ENCODE measurements at places on chromosomes 5 and 9.

DNA sequence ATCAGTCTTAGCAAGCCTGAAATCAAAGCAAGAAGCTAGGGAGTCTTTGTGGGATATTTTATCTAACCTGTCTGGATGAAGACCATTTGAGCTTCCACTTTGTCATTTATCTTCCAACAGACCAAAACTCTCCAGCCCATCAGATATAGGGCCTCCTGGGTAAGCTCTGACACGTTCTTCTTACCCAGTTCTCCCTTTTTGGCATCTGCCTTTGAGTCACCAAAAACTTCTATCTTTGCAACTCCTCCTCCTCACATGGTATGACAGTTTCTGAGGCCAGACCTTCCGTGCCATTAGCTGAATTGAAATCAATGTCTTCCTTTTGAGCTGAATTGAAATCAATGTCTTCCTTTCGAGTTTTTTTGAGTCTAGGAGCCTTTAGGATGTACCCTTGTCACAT, 156.6 kb upstream of the SPRY4 start:
- DNase-seq, result no peak

DNA sequence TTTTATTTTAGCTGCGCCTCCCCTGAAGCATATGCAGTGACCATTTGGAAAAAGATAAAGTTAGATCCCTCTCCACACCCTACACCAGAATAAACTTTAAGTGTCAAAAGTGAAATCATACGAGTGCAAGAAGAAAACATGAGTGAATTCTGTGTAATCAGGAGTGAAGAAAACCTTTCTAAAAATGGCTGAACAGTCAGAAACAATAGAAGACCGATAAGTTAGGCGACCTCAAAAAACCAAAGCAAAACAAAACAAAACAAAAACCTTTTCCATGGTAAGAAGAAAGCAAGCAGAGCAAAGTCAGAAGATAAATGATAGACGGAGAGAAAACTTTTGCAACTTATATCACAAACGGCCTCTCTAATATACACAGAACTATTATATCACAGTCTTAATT, 16.6 kb upstream of the TSC1 start:
- no peak for DNase-seq

DNA sequence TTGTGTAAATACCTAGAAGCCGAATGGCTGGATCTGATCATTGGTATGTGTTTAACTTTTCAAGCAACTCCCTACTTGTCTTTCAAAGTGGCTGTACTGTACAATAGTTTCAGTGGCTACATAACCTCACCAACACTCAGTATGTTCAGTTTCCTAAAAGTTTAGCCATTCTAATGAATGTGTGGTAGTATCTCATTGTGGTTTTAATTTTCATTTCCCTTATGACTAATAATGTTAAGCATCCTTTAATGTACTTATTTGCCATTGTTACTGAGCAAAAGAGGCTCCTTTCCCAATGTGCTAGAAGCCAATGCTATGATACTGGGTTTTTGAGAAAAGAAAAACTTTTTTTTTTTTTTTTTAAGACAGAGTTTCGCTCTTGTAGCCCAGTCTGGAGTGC, 27.8 kb upstream of the ALDOB start:
- DNase-seq, result no peak

GRCh38 chr9:135960411-135961276, 529 bp downstream of the UBAC1 start:
- no peak for DNase-seq

GRCh38 chr5:55935371-55935770, 59.4 kb downstream of the IL6ST start:
- no peak for DNase-seq

DNA sequence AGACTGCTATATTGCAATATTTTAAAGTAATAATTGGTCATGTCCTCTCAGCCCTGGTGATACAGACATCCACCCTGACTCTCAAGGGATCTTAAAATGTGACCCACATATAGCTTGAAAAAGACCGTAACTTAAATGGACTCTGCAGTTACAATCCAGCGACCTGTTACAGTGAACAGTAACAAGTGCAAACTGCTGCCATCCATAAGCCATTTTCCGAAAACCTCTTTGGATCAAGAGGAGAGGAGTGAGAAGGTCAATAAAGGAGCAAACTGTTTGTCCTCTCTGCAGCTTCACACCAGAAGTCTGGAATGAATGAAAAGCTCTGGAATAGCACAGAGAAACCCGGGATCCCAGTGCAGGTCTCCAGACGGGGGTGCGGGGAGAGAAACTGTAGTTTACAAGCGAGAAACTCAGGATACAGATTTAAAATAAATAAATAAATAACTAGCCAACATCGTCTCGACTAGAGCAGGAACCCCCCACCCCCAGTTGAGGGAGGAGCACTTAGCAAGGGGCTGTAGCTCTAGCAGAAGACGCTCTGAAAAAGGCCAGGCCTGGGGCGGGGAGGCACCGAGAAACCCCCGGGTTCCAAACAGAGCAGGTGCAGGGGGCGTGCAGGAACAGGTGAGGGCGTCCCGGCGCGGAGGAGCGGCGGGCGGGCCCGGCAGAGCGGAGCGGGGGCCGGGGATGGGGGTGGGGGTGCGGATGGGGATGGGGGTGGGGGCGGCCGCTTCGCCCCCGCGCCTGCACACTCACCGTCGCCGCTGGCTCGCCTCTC, 572 bp downstream of the ZDHHC21 start:
- peak; percentile 2 for DNase-seq

GRCh38 chr5:172493461-172493860, 39.1 kb upstream of the SH3PXD2B start:
- no peak for DNase-seq

GRCh38 chr5:31095796-31096195, 97.7 kb upstream of the CDH6 start:
- DNase-seq, result no peak

DNA sequence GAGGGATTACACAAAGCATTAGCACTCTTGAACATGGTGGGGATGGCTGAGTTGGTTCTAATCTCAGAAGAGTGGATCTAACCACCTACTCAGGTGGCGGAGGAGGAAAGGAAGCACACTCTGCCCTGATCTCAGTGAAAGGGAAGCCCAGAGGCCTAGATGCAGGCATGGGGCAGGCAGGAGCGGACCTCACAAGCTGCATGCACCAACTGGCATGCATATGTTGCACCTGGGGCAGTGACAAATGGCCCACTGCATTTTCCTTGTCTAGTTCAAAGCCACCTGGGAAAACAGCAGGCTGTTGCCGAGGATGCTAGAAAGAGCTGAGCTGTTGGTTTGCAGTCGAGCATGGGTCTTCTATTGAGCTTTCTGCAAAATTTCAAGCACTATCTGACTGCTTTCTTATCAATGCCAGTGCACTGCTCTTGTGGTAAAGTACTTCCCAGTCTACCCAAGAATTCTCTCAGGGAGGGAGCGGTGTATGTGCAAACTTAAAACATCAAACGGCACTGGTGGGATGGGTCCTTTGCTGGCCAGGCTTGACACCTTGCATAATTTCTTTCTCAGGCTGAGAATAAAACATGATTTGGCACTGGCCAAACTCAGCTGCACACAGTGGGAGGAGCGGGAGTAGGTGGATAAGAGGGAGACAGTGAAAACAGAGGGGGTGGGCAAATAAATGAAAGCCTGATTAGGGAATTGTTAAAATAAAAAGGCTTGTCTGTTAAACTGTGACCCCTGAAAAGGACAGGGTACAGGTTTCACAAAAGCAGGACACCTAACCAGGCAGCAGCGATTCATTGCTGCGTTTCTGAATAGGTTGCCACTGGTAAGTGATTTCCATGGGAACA, 108.9 kb downstream of the MARCHF3 start:
- DNase-seq, result no peak
